Motor neuron (in vitro differentiated cells): ENCODE measurements at places on chromosomes 13 and 19. TPM values are rescaled to one million over a fixed set of nuclear protein-coding genes. Genes with fewer than 3 reads are reported as not detected.
A peak's percentile ranks its signal among the peaks of the same experiment; 100 is the strongest.

CTXN1 gene
- 4.2 and 5.1 TPM in 2 replicates for total RNA-seq

DNA sequence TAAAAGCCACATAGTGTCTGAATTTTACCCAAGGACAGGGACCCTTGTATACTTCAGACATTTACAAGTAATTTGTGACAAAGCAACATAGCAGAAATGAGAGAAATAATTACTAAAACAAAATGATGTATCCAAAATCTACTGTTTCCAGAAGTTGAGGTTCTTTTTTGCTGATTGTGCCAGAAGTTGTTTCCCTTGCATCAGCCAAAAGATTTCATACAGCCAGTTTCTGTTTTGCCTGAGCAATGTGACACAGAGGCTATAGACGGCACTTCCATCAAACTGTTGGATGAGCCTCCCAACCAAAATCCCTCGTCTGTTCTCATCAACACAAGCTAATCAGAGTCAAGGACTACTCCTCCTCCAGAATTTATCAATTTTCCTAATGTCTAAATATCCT is 913.2 kb upstream of the GPC6 start:
- ATAC-seq = no peak

DNA sequence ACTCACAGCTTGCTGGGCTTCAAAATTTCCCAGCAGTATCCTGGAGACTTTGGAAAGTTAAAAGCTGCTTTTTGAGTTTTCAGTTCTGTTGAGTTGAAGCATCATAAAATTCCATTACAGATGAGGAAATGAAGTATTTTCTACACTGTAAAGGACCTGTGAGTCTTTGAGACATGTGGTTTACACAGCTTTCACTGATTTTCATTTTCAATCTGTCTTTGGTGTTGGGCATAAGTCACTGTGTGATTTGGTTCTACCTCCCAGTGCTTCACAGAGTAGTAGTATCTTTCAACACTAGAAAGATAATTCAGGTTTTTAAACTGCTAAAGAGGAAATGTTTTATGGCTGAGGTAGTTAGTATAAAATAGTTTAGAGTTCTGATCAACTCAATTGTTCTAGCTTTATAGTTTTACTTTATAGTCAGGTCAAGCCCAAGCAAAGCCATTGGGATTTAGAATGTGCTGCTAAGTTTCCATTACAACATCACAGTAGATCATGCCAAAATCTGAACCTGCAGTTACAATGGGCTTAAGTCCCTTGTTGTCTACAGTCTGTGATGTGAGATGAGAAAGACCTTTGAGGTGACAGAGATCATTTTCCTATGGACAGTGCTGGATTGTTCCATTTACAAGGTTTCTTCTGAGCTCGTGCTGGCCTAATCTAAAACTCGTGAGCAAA is 161.6 kb downstream of the FLT1 start:
- no peak for ATAC-seq

PLEKHJ1 gene
- total RNA-seq = 51.4 and 52.7 TPM in 2 replicates

- peak; percentile 14 for ATAC-seq
Observed at GRCh38 chr13:93361703-93362102, 135.1 kb downstream of the GPC6 start.

GRCh38 chr19:9078651-9079050 is 8.2 kb upstream of the OR1M1 start:
- ATAC-seq = no peak

GRCh38 chr13:66265371-66265770 is 964.8 kb downstream of the PCDH9 start:
- no peak for ATAC-seq

IGFL2 gene
- total RNA-seq = 0.58 TPM in 1 of 2 replicates, not detected in the other

GRCh38 chr19:15995536-15995935 is 46.7 kb downstream of the OR10H4 start:
- no peak for ATAC-seq

NKG7 gene
- total RNA-seq = not detected in 2 replicates

KCNN1 gene
- total RNA-seq = 15.0 and 16.2 TPM in 2 replicates

NCR1 gene
- total RNA-seq = not detected in 2 replicates

DNA sequence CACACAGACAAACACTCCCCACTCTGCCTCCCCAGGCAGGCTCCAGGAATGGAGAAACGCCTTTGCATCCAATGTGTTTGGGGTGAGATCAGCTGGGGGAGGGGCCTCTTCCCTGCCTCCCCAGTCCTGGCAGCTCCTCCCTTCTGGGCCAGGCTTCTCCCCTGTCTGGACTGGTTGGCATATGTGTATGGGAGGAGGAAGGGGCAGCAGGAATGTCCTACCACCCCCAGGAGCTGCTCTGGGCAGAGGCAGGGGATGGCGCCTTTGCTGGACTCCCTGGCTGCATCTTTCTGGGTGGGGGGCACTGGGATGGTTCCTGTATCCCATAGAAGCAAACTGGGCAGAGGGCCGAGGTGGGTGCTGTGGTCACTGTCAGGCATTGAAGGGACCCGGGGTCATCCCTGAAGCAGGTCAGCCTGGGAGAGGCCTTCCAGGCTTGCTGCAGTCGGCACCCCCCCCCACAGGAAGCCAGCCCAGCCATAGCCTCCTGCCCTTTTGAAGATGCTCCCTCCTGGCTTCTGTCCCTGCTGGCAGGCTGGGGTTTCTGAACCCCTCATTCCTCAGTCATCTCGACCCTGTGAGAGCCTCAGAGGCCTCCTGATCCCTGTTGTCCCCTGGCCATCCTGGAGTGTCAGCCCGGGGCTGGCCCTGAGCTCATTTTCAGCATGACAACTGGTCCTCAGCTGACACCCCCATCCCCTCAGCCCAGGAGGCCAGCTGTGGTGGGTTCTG is 21.2 kb upstream of the SLC7A10 start:
- ATAC-seq = no peak

DNA sequence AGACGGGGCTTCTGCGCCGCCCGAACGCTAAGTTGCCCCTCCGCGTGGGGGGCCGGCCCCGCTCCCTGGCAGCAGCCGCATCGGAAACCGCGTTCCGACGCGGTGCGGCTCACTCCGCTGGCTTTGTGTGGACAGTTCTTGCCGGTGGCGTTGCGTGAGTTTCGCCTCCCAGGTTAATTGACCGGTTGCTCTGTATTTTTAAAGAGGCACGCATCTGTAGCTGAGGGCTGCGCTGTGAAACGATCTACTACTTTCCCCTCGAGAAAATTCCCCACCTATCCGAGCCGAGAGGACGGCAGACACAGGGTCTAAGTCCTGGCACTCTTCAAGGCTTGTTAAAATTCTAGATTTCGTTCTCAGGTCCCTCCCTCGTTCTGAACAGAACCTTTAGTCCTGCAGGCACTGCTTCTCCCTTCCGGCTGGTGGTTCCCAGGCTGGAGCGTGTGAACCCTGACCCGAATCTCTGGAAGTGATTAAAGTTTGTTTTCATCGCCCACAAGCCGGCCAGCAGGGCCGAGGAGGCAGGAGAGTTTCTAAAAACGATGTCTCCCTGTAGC is 933 bp downstream of the ARHGEF7 start:
- peak; percentile 28 for ATAC-seq

RFPL4AL1 gene
- total RNA-seq = not detected in 2 replicates

LMTK3 gene
- total RNA-seq = 14.4 and 17.5 TPM in 2 replicates

DNA sequence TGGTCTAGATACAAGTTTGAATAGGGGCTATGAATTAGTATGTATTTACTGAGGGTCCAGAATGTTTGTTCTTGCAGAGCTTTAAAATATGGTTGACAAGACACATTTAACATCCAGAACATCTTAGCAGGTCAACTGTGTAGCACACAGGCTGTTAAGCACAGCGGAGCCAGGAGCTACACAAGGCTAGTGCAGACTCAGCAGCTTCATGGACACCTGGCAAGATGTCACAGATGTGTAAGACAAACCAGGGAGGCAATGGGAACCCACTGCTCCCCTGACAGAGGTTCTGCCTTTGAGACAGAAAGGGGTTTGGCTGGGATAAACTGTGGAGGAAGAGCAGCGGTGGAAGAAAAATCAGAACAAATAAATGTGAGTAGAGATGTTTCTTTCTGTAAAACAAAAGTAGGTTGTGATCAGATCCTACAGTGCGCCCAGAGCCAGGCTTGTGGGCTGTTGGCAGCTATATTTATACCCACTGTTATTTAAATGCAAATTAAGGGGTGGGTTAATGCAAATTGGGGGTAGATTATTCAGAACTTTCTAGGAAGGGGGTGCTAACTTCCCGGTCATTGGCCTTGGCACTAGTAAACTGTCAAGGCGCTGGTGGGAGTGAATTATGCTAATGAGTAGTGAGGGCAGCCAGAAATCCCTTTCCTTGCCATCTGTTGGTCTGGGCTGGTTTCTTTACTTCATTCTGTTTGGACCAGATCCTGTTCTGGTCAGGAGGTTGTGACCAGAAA is 33.0 kb downstream of the MIPEP start:
- ATAC-seq = peak; percentile 21

DNA sequence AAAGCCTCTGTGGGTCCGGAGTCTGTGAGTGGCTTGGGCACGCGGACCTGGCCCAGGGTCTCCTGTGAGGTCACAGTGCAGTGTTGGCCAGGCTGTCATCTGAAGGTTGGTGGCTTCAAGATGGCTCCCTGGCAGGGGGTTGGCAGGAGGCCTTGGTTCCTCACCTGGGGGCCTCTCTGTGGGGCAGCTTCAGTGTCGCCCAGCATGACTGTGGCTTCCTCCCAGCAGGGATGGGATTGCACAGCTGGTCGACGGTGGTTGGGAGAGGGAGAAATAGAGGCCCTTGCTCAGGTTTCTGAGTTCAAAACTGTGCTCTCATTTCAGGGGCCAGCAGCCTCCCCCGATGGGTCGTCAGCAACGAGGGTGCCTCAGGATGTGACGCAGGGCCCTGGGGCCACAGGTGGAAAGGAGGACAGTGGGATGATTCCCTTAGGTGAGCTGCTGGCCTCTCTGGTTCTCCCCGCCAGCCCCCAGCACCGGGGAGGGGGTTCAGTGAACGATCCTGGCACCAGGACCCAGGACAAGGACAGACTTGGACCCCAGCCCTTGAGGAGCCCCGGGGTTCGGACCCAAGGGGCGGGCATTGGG is 17.2 kb downstream of the ZNF444 start:
- ATAC-seq = no peak

- no peak for ATAC-seq
Observed at GRCh38 chr19:39182174-39182505, 14.6 kb upstream of the NCCRP1 start.

UBL5 gene
- 377 and 378 TPM in 2 replicates for total RNA-seq

- ATAC-seq = peak; percentile 65
Observed at GRCh38 chr13:43785650-43786471, 911 bp downstream of the ENOX1 start.

- ATAC-seq = no peak
Observed at GRCh38 chr13:38680912-38681311, 6.0 kb upstream of the FREM2 start.

BSG gene
- 193 and 219 TPM in 2 replicates for total RNA-seq

DNA sequence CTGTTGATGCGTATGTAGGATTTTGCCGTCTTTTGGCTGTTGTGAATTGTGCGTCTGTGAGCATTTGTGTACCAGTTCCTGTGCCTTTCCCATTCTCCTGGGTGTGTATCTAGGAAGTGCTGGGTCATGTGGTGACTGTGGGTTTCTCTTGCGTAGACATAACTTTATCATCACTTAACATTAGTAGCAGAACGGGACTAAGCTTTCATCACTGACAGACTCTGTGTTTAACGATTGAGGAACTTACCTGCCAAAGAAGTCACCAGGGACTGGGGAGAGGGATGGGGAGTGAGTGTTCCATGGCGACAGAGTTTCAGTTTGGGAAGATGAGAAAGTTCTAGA is 15.0 kb downstream of the FZR1 start:
- ATAC-seq = no peak

URAD gene
- total RNA-seq = not detected in 2 replicates

DNA sequence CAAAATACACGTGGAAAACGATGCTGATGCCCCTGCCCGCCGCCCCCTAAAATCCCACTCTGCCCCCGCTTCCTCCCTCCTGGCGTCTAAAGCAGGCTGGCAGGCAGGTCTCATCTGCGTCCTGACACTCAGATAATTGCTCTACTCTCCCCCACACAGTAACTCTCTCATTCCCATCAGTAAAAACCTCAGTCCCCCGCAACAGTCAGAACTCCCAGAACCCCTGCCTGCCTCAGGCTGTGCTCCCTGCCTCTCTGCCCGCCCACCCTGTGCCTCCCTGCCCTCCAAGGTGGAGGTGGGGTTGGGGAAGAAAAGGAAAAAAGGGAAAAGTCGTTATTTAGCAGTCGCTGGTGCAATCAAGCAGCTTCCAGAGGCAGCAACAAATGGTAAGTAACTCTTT is 473.7 kb downstream of the EFNB2 start:
- ATAC-seq = no peak

- no peak for ATAC-seq
Observed at GRCh38 chr13:37201081-37201480, 95.6 kb upstream of the CSNK1A1L start.

TRAPPC2B gene
- total RNA-seq = 27.9 and 31.8 TPM in 2 replicates

DNA sequence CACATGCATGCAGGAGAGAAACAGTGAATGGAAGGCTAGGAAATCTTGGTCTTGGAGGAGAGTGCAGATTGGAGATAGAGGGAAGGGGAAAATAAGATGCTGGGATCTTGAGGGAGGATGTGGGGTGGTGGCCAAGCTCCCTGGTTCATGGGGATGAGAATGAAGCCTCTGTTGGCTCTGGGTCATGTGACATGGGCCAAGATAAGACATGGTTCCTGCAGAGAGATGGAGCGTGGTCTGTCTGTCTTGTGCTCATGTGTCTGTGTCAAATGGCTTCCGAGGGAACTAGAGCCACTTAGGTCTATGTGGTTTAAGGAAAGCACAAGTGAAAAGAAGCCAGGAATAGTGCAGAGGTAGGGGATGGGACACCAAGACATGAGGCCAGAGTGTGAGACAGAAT is 30.8 kb upstream of the FFAR2 start:
- ATAC-seq = no peak

DNA sequence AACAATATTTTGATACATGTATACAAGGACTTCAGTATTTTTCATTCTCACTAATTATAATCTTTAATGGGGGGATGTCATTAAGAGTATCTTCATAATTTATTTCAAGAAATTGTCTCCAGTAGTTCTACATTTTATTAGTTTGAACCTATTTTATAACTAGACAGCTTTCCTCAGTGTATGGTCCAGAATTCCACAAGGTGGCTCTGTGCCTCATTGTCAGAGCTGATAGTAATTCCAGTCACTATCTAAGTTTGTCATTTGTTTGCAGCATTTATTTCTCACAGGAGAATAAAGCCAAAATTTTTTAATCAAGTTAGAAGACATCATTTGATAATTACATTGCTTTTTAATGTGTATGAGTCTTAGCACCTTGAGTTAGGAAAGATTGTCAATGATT is 1633.0 kb upstream of the PCDH20 start:
- no peak for ATAC-seq

GRCh38 chr19:10510301-10510802 is 6.9 kb downstream of the S1PR5 start:
- ATAC-seq = no peak

DNA sequence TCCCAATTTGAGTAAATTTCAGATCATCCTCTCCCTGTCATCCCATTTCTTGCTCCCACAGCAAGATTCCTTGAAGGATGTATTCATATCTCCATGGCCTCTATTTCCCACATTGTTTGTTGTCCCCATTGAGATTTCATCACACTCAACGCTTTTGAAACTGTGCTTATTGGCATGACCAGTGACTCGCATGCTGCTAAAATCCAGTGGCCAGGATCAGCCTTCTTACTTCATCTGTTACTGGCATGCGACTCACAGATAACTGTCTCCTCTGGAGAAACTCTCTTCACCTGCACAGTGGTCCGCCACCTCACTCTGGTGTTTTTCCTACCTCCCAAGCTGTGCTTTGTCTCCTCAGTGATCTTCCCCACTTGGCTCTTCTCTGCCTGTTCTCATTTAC is 95.8 kb downstream of the WASF3 start:
- ATAC-seq = no peak

GRCh38 chr13:41552031-41552430 is 94.7 kb downstream of the RGCC start:
- ATAC-seq = no peak

GRCh38 chr13:43089912-43090498 is 66.6 kb downstream of the DNAJC15 start:
- no peak for ATAC-seq
